ENCODE measurements at places on chromosomes 1 and 21. TPM values are rescaled to one million over a fixed set of nuclear protein-coding genes. Genes with fewer than 3 reads are reported as not detected.

The RAB29 gene
- 12.0 TPM for total RNA-seq

The OLFML3 gene
- 0.12 TPM for total RNA-seq

The RWDD3 gene
- total RNA-seq = 16.7 TPM

The ARL8A gene
- total RNA-seq = 47.0 TPM

The CHIT1 gene
- not detected for total RNA-seq

The NUP210L gene
- not detected for total RNA-seq

The SLC30A10 gene
- total RNA-seq = not detected

The DENND2D gene
- 8.1 TPM for total RNA-seq

Measured in epithelial cell of proximal tubule (primary cell).